ENCODE measurements at places on chromosomes 1 and 21.

GRCh38 chr1:167412072-167412471, 106.3 kb downstream of the CD247 start:
- DNase-seq = no peak

DNA sequence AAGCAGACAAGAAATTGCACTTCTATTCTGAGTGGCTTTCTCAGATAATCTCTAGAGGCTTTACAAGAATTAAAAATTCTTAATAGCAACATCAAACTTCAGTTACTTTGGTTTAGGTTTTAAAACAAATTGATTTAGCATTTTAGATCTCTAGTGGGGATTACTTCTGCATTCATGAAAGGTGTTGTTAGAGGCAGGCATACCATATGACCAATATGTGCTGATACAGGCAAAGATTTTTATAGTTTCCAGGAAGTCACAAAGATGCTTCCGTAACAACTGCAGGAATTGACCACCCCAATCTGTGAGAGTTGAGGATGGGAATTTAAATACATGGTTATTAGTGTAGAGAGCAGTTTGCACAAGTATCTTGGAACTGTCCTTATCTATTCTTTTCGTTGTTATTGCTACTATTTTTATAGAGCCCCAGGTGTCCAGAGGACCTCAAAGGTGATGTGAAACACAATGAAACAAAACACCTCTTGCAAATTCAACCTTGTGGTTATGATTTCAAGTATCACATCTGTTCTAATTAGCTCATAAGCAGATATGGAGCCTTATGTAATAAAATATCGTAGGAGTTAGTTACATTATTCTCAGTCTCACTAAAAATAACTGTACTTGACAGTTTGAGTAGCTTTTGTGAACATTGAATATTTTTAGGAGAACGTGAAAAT, 512.7 kb upstream of the ADGRL4 start:
- no peak for DNase-seq

DNA sequence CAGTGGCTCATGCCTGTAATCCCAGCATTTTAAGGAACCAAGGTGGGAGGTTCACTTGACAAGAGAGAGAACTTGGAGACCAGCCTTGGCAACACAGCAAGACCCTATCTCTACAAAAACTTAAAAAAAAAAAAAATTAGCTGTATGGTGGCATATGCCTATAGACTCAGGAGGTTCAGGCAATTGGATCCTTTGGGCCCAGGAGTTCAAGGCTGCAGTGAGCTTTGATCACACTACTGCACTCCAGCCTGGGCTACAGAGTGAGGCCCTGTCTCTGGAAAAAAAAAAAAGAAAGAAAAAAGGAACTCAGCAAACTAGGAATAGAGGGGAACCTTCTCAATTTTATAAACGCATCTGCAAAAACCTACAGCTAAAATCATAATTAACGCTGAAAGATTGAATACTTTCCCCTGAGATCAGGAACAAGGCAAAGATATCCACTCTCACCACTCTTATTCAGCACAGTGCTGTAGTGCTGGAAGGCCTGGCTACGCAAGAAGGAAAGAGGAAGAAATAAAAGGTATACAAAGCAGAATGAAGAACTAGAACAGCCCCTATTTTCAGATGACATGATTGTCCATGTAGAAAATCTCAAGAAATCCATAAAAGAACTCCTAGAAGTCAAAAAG, 21.6 kb downstream of the HSF2BP start:
- DNase-seq = no peak

GRCh38 chr1:2196901-2197638, 2.5 kb upstream of the FAAP20 start:
- no peak for DNase-seq

DNA sequence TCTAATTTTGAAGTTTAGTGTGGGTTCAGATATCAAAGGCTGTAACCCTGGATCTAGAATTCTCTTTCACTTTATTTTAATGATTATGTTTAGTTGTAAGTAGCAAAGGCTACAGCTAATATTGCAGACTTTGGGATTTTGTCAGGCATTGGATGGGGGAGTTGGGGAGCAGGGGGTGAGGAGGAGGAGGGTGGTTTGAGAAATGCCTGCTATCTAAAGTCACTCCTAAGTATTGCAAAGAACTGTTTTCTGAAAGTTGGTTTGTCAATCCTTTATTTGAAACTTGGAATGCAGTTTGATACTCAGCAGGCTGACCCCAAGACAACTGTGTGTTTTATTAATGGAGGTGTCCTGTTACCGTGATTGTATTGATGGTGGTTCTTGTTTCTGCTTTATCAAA, 1.2 kb downstream of the NTPCR start:
- DNase-seq = no peak

- no peak for DNase-seq
These were observed 101.3 kb upstream of the ARTN start for GRCh38 chr1:43832255-43832654.

GRCh38 chr1:16168622-16169360, 12.9 kb upstream of the EPHA2 start:
- DNase-seq = no peak

Measured in naive B cell (primary cell).